ENCODE measurements at places on chromosomes 4 and X.

GRCh38 chr4:31020363-31020762 lies 300.2 kb downstream of the PCDH7 start:
- no peak for DNase-seq

GRCh38 chr4:174365018-174365587 lies 81.4 kb downstream of the CEP44 start:
- no peak for DNase-seq

DNA sequence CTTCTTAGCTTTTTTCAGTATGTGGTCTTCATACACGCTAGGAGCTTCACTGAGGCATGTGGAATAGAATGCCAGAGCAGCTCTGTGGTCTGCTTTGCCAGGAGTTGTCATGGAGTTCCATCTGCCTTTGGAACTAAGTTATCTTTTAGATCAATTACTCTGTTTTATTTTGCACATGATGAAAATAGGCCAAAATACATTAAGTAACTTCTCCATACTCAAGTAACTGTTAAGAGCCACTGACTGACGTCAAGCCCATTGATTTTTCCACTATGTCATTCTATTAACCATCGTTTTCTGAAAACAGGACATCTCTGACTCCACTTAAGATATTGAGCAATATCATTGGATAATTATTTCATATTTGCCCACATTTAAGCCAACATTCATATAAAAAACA lies 415.1 kb upstream of the MAD2L1 start:
- DNase-seq: no peak

DNA sequence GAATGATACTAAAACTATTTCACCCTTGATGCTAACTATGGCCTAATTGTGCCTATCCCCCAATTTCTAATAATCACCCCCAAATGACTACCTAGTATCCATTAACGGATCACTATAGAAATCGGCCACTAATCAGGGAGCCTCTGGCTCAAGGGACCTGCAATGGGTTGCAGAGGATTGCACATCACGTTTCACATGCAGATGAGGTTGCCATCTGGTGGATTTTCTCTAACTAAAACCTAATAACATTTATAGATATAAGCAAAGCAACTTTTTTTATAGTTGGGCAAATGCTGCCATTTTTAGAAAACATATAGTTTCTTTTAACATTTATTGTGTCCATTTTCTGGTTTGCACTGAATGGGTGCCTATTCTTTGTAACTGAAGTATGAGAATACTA lies 28.3 kb upstream of the ALG13 start:
- DNase-seq: no peak

- DNase-seq: peak; percentile 63
Measured at GRCh38 chr4:140423106-140423505, 4.3 kb downstream of the CLGN start.

- DNase-seq: no peak
Measured at GRCh38 chr4:87391576-87392054, 627 bp upstream of the HSD17B11 start.

DNA sequence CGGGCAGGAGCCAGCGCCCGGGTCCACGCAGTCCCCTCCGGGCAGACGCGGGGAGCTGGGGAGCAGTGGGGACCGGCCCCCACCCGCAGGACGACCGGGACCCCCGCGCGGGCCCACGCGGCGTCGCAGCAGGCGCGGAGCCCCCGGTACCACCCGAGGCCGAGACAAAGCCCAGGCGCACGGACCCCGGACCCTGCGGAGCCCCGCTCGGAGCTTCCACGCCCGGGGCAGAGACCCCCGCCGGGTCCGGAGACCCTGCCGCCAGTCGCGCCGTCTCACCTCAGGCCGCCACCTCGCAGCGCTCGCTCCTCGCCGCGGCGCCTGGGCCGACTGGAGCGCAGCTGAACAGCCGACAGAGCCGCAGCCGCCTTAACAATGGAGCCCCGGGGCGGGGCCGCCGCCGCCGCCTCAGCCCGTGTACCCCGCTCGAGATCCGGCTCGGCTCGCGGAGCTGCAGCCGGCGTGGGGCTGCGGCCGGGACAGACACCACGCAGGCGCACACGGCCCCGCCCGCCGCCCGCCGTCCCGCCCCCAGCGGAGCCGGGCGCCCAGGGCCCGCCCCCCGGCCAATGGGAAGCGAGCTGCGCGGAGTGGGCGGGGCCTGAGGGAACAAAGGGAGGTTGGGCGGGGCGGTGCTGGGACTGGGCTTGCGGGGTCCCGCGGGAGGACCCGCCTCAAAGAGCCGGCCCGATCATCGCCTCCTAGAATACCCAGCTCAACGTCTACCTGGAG lies at the start of gene AFAP1:
Gene AFAP1, minus strand, starts transcription at position 485 of the 732 bp plus-strand sequence. CDS start 67,783 bp downstream, outside the sequence.
- peak; percentile 74 for DNase-seq

DNA sequence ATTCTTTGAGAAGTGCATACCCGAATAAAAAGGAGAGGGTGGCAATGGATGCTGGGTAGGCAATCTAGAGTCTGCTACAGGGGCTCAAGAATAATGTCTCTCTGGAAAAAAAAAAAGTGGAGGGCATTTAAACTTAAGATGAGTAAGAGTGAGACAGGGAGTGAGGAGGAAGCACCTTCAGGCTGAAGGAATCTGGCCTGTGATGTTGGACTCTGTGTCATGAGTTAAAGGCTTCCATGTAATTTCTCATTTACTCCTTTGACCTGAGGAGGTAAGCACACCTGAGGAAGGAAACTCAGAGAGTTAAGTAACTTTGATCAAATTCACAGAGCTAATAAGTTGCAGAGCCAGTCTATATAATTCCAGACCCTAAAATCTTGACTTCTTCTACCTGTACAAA lies 3.2 kb upstream of the PRKG2 start:
- no peak for DNase-seq

- no peak for DNase-seq
Measured at GRCh38 chr4:105840426-105841174, 54.7 kb upstream of the NPNT start.

DNA sequence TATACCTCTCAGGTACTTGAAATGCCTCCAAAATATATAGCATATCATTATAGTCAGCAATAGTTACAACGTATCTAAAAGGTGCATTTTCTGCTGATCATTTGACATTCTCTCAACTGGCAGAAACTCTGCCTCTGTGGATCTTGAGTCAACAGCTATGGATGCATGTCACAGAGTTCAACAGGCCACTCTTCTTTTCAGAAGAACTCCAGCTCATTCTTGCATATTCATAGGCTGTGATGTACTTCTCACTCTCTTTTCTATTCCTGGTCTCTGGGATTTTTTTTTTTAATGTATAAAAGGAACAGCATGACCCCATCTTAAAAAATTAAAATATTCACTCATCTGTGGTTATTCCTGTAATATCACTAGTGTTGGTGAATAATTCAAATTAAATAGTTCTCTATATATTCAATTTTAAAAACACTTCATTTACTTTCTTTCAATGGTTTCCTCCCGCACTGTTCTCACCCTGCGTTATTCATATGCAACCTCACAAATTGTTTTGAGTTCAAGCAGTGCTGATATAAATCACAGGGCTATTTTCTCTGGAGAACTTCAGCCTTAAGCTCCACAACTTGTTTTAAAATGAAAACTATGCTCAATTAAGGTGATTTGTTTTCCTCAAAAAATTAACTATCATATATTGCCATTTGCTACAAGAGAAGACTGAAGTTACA lies 1111.2 kb upstream of the ADGRL3 start:
- DNase-seq: no peak

GRCh38 chrX:1392376-1393068 lies 609 bp upstream of the SLC25A6 start:
- no peak for DNase-seq

- no peak for DNase-seq
Measured at GRCh38 chr4:113809311-113809710, 47.8 kb upstream of the CAMK2D start.

DNA sequence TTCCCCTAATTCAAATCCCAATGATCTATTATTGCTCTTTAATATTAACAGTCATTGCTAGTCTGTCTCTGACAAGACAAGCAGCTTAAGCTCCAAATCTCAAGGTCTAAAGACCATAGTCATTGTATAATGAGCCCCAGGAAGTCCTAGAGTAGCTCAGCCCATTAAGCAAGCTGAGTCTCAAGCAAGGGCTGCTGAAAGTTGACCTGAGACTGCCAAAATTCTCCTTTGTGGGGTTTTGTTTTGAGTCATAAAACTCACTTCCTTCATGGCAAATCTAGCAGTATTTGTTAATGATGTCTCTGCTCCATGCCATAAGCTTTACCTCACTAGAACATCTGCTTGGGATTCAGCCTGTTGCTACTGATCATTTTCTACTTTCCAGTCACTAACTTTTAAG lies 313.2 kb downstream of the ANTXR2 start:
- DNase-seq: no peak

DNA sequence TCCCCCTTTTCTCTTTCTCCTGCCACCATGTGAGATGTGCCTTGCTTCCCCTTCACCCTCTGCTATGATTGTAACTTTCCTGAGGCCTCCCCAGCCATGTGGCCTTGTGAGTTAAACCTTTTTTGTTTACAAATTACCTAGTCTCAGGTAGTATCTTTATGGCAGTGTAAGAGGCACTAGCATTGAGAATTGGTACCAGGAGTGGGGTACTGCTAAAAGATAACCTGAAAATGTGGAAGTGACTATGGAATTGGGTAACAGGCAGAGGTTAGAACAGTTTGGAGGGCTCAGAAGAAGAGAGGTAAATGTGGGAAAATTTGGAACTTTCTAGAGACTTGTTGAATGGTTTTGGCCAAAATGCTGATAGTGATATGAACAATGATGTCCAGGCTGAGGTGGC lies 182.0 kb downstream of the CHM start:
- no peak for DNase-seq

- peak; percentile 89 for DNase-seq
Measured at GRCh38 chr4:106409901-106410889, 41.6 kb upstream of the GIMD1 start.

- no peak for DNase-seq
Measured at GRCh38 chr4:138595731-138596460, 353.7 kb upstream of the SLC7A11 start.

- DNase-seq: no peak
Measured at GRCh38 chr4:3177426-3177825, 71.5 kb upstream of the MSANTD1 start.

DNA sequence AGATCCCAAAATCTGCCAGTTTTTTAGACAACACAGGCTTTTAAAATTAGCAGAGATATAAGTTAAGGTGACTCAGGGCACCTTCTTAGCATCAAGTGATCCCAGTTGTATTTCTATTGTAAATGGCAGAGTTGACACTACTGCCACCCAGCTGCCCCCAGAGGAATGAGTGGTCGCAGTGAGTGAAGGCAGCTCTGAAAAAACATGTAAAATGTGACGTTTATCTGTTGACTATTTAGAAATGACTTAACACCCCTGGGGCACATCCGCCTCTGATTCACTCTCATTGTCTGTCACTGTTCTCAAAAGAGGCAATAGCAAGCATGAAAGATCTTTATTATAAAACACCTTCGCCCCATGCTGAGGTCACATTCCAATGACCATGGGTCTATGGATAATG lies 592.4 kb downstream of the ACTRT1 start:
- DNase-seq: no peak

- no peak for DNase-seq
Measured at GRCh38 chr4:104099141-104099540, 379.4 kb upstream of the TACR3 start.

DNA sequence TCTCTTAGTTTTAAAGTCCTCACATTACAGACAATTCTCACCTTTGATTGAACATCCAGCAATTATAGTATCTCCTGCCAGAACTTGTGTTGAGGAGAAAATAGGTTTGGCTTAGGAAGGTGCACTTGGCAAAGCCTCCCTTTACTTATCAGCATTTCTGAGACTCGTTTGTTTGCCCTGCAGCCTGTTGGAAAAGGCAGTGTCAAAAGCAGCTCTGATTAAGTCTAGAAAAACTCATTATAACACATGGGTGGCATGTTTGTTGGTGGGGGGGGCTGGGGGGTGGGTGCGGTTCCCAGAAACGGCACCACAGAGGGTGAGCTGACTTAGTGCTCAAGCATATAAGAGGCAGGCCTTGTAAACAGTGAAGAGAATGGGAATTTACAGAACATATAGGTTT lies 21.7 kb upstream of the PUDP start:
- DNase-seq: no peak

- DNase-seq: peak; percentile 30
Measured at GRCh38 chrX:110407910-110408545, 49.4 kb downstream of the RTL9 start.

DNA sequence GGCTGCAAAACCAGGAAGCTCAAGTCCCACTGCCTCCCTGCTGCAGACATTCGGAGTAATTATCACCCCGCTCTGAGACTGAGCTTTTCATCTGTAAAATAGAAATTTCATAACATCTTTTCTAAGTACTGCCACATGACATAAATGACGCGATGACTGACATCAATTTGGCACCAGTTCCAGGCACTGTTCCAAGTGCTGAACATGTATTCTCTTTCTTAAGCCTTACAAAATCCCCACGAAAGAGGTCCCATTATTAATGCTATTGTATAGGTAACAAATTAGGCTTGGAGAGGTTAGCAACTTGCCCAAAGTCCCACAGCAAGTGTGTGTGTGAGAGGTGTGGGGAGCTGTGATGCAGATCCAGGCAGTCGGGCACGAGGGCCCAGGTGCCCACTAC lies 56.4 kb downstream of the SLC2A9 start:
- DNase-seq: no peak

DNA sequence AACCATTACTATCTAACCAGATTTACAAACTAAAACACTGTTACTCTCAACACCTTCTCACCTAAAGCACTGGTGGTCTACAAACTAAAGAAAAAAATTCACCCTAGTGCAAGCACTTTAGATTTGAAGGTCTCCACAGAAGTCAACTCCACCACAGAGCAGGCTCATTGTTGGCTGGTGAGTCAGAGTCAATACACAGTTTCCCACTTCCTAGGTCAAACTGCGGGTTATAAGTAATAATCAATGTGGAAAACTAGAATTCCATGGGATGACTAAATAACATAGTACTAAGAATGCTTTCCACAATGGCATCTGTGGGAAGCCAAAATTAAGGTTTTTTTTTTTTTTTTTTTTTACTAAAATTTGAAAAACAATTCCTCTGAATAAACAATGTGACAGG lies 191.8 kb downstream of the PDGFC start:
- DNase-seq: peak; percentile 61

GRCh38 chrX:52821079-52821760 lies 10.1 kb downstream of the XAGE5 start:
- DNase-seq: no peak

- DNase-seq: no peak
Measured at GRCh38 chrX:69362856-69363255, 141.3 kb upstream of the NALF2 start.

DNA sequence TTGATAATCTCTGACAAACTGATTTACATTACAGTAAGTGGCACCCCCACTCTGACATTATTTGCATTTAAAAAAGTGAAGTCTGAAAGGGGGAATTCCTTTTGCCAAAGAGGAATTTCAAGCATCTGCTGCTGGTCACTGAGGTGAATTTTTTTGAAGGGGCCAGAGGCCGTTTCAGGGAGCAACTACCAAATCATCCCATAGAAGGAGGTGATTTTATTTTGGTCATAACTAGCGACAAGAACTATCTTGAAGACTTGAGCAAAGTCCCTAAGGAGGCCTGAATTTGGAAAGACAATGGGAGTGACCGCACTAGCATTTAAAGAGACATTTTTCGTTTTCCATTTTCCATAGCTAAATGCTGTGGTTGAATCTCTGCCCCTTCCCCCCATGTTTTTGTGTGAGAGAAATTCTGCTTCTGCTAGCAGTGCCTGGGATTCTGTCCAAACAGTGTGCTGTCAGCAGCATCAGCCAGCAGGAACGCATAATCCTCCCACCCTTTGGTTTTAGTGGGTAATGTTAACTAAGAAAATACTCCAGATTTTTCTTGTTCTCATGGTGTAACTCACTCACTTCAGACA lies 110.1 kb upstream of the MED14 start:
- peak; percentile 79 for DNase-seq

GRCh38 chr4:39514888-39515401 lies 12.3 kb downstream of the UGDH start:
- DNase-seq: peak; percentile 57

- no peak for DNase-seq
Measured at GRCh38 chr4:83910693-83911092, 374.8 kb downstream of the GPAT3 start.

Data from kidney glomerular epithelial cell (primary cell).